ENCODE measurements at places on chromosomes 7 and 10.

DNA sequence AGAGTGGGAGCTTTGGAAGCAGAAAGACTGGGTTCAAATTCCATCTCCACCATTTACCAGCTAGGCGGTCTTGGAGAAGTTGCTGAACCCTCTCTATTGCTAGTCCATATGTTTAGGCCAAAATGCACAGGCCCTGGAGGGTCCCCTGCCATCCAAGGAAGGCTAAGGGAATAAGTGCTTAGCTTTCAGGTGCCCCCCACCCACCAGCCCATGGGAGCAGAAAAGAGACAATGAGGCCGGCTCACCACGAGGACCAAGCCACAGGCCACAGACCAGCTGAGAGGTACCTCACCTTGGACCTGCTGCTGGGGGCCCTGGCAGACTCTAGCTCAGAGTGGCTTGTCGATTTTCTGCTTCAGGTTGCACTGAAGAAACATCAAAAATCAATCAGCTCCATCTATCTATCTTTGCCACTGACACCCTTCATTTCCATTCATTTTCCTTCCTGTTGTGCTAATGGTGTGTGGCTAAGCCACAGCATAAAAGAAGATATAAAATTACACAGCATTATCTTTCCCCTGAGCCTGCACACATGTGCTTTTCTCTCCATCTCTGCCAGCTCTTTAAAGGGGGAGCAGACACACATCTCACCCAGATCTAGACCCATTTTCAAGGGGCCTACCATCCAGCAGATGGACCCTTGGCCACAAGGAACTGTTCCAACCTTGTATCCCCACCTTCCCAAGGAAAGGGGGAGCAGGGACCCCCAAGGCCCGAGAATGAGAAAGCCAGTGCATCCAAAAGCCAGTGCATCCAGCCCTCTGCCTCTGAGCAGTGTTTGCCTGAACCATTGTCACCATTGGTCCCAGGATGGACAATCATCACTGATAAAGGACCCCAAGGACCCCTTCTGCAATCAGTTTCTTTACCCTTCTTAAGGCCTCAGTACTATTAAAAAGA lies 65.4 kb downstream of the GRID1 start:
- no peak for DNase-seq

GRCh38 chr7:97198596-97198995 lies 81.1 kb downstream of the SDHAF3 start:
- DNase-seq: no peak

GRCh38 chr10:60427148-60427547 lies 37.5 kb upstream of the ANK3 start:
- no peak for DNase-seq

DNA sequence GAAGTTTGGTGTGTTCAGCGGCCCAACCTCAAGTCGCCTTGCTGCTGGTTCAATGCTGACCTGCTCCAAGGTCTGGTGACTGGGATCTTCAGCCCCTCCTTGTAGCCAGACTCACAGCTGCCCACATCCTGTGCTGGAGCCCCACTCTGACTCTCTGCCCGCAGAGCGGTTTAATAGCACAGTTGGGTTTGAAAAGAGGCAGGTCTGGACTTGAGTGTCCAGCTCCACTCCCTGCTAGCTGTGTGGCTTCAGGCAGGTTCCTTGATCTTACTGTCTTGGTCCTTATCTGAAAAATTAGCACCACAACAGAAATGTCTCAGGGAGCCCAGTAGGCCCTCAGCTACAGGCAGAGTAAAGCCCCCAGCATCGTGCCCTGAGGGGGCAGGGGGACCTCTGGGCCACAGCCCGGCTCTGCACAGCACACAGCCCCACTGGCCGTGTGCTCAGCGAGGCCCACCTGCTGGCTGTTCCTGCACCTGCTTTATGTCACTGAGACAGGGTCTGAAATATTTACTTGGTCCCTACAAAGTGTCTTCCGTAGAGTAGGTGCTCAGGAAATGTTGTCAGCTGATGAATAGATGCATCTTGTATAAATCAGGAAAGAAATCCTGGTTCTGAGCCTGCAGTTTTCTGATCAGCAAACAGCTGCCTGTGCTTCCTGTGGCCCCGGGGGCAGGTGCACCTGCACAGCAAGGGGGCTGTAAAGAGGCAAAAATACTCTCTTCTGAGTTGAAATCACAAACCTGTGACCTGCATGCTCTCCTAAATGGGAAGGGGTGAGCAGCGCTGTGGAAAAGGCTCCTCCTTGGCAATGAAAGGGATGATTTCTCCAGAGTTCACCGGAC lies 155.5 kb downstream of the SVIL start:
- no peak for DNase-seq

GRCh38 chr7:41451826-41452225 lies 251.1 kb downstream of the INHBA start:
- DNase-seq: no peak

GRCh38 chr10:88347022-88347421 lies 236.1 kb downstream of the RNLS start:
- no peak for DNase-seq

GRCh38 chr10:124322191-124322980 lies 96.3 kb downstream of the OAT start:
- no peak for DNase-seq

Data from hypothalamus (tissue), 51 donors.